ENCODE measurements at places on chromosomes 6 and 20.
A peak's percentile ranks its signal among the peaks of the same experiment; 100 is the strongest.

DNA sequence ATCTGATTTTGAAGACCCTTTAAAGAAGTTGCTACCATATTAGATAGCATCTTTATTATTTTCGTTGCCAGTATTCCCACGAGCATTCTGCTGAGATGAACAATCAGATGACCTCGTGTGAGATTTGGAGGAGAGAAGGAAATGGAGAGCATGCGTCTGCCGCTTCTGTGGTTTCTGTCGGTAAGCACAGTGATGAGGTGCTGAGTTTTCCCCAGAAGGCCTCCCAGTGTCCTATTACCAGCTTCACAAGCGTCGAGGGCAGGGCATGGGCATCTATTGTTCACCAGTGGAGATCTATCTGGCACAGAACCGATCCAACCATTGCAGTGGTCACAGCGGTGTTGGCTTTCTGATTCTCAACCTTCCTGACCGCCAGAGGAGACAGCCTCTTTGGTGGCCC, 29.4 kb downstream of the TRAF3IP2 start:
- DNase-seq, result no peak

GRCh38 chr6:8064638-8065518, 689 bp upstream of the BLOC1S5 start:
- DNase-seq, result peak; percentile 47

DNA sequence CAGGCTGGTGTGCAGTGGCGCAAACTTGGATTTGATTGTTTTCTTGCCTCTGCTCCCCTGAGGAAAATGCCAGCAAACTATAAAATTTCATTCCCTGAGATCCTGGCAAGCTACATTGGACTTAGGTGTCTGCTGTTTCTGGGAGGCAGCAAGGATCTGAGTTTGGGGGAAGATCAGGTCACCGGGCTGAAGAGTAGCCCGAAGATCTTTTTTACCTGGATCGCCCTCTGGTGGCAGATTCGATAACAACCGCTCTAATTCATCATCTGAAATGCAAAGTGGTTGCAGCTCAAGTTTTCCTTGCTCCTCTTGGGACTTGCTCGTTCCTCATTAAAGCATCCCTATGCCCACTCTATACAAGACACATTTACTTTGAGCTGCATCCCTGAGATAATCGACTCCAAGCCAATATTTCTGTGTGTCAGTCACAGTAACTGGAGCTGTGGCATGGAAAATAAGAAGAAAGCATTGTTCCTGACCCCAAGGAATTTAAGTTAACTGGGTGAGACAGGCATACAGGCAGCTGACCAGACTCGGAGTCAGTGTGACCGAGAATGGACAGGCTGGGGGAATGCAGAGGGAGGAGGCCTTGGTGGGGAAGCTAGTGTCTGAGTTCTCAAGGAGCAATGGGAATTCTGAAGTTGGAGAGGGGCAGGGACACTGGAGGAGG, 131.8 kb upstream of the PROKR2 start:
- DNase-seq, result peak; percentile 73

- no peak for DNase-seq
These were observed 153.4 kb downstream of the SYNDIG1 start for GRCh38 chr20:24622856-24623255.

DNA sequence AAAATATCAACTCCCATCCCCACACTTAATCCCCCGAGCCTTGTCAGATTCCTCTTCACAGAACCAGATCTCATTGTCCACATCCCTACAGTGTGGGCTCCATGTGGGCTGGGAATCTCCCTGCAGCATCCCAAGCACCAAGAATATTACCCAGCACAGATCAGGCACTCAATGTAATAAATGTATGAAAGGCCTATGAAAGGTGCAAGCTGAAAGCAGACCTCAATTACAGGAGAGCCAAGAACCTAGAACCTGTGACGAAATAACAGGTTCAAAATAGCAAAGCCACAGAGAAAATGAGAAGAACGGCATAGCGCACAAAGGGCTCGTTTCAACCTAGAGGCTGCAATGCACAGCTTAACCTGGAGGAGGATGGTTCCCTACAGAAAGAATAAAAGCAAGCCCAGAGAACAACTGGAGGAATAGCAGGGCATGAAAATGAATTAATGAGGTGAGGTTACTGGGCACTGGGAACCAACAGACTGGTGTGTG, 3.1 kb downstream of the SLC23A2 start:
- no peak for DNase-seq

- no peak for DNase-seq
These were observed 15.3 kb upstream of the MMP9 start for GRCh38 chr20:45993197-45993951.

DNA sequence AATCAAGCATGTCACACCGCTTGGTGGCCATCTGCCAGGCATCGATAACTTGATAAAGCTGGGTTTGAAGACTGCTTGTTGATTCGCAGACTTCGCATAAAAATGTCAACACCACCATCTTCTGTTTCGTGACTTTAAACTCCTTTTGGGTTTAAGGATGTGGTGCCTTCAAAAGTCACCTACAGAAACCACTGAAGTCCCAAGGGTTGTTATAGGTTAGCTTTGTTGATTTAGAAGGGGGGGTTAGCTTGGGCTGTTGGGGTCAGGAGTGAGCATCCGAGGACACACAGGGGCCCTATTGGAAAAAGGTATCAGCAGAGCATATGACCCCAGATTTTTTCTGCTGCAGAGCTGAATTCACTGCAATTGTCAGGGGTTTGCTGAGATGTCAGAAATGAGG, 76.7 kb upstream of the SSTR4 start:
- DNase-seq, result no peak

GRCh38 chr20:64154590-64155257, 9.5 kb upstream of the MYT1 start:
- no peak for DNase-seq

DNA sequence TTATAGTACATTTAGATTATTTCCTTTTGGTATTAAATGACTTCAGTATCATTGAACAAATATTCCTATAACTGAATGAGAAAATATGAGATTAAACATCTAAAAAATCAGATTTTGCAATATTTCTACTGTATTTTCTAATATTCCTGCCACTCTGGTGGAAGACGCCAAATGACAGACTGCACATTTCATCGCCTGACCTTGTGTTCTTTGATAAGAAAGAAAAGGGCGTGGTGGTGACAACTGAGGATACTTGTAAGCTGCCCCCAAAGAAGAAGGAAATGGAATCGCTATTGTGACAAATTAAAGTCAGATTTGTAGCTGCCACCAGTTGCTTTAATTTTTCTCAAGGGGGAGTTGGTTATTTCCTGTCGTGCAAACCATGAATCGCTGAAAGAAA, 131.3 kb downstream of the MTFR2 start:
- DNase-seq, result no peak

GRCh38 chr20:48282591-48283228, 497.4 kb upstream of the SULF2 start:
- DNase-seq, result peak; percentile 16

GRCh38 chr6:97656236-97656635, 373.2 kb upstream of the MMS22L start:
- DNase-seq, result no peak

DNA sequence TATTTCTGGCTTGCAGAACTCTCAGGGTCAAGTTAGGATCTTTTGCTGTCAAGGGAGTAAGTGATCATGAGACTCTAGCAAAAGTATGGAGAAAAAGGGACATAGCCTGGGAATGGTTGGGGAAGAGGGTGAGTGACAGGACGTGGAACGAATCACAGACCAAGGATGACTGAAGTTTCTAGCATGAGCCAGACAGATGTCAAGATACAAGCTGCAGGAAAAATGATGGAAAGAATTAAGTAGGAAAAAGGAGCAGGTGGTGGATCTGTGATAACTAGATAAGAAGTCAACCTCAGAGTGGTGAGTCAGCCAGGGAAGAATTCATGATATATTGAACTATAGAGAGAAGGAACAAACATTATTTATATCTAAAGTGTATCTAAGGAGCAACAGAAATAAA, 159.8 kb upstream of the SYNDIG1 start:
- DNase-seq, result no peak

- DNase-seq, result no peak
These were observed 10.9 kb downstream of the CASP8AP2 start for GRCh38 chr6:89840538-89840937.

- no peak for DNase-seq
These were observed 27.2 kb downstream of the EFCAB8 start for GRCh38 chr20:32885952-32886351.

GRCh38 chr6:142304241-142304640, 2.4 kb downstream of the ADGRG6 start:
- no peak for DNase-seq

DNA sequence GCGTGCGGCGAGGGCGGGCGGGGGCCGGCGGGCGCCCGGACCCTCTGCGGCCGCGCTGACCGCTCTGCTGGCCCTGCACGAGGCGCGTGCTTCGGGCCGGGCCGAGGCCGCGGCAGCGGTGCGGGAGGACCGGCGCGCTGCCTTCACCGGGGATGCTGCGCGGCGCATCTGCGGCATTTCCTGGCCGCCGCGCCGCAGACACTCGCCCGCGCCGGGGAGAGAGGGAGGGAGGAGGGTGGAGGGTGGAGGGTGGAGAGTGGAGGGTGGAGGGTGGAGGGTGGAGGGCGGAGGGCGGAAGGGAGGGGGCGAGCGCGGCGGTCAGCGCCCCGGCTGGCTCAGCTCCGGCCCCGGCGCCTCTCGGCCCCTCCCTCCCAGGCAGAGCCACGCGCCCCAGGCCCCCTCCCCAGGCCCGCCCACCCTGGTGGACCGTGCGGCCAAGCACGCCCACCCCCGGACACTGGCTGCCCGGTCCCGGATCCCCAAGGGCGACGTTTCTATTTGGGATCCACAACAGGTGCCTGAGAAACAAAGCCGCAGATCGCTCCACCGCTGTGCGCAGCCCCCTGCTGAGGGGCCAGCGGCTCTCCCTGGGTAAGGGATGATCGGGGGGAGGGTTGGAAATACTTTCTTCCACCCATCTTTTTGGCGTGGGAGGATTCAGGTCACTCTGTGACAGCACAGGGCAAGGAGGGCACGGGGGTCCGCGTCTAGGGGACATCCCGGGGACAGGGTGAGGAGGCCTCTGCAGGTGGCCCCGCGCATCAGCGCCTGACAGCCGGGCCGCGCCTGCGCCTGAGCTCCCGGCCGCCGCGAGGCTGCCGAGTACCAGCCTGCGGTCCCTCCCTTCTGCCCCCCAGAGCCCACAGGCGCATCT, 111.2 kb upstream of the BEND6 start:
- DNase-seq, result peak; percentile 70

DNA sequence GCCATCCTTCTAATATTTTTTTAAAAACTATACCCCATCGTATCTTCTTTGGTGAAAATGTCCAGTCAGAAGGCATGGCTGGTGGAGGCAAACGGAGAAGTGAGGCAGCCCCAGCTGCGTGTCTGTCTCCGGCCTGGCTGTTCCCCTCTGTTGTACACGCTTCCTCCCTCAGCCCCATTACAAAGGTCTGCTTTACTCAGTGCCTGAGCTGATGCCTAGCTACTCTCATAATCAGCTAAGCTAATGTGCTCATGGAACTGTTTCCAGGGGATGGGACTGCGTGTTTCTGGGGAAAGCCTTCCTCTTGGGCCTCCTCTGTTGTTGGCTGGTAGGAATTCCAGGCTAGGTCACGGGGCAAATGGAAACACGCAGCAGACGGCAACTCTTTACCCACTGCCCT, 67.3 kb downstream of the PPP1R3G start:
- DNase-seq, result no peak

- no peak for DNase-seq
These were observed 8.7 kb upstream of the SYNDIG1 start for GRCh38 chr20:24460712-24461111.

DNA sequence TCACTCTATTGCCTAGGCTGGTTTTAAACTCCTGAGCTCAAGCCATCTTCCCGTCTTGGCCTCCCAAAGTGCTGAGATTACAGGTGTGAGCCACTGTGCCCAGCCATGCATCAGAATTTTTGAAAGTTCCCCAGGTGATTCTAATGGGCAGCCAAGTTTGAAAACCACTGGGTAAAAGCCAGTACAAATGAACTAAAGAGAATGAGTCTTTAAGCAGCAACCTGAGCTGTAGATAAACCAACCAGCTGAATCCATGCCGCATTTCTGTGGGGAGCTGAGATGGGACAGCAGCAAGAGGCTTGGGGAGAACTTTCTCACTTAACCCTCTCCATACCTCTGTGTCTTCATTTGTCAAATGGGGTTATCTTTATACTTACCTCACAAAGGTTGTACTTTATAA, 67.5 kb downstream of the VEGFA start:
- no peak for DNase-seq

GRCh38 chr6:66508433-66508832, 801.4 kb upstream of the EYS start:
- no peak for DNase-seq

DNA sequence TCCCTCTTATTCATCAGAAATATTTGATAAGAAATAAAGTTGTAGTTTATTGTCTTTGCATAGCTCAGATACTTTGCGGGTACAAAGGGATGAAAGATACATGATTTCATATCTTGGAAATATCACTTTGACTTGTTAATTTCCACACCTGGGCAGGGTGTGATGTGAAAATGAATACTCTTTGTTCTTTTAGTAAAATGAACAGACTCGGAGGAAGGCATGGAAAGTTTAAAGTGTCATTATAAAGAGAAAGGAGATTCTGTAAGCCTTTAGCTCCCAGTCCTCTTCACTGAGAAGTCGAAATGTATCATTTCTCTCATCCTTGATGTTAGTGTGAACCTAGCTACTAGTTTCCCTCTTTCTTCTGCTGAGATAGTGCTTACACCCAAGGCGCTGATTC, 36.7 kb upstream of the AKIRIN2 start:
- DNase-seq, result no peak
